ENCODE measurements at places on chromosomes 13 and 19. TPM values are rescaled to one million over a fixed set of nuclear protein-coding genes. Genes with fewer than 3 reads are reported as not detected.

The NCAN gene
- total RNA-seq = not detected

The CLEC17A gene
- not detected for total RNA-seq

The ZSCAN18 gene
- 0.87 TPM for total RNA-seq

The PSG7 gene
- 0.10 TPM for total RNA-seq

The GFY gene
- not detected for total RNA-seq

DNA sequence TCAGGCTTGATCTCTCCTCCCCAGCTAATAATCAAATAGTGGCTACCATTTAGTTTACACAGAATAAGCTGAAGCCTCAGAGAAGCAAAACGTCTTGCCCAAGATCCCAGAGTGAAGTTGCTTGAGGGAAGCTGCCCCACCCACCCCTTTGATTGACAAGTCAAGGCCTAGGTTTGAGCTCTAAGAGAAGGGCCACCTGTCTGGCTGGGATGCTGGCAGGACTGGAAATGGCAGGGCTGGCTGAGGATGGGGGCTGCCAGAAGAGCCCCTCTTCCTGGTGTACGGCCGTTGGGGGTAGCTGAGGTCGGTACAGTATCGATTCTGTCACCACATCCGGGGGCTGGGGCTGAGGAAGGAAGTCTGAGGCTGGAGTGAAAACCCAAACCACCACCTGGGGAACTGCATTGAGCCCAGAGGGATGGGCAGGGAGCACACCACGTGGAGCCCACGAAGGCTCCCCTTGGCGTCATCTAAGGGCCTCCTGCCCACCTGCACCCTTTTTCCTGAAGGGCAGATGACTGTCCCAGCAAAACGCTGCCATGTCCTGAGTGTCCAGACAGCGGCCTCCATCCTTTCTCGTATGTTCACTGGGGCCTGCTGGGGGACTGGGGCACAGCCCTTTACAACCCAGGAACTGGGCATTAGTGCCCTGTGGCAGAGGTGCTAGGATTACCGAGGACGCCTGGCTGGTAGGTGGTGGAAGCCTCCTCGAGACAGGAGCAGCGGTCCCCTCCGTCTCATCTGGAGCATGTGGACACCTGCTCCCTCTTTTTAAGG lies 1.4 kb upstream of the PRKD2 start:
- peak overlapping the region; percentile 95 for H3K27ac ChIP-seq
- 0 out of 2 replicates have a peak, but pooled peaks cover 5% of the 10 kb centered on the region for H3K36me3 ChIP-seq
- H3K4me1 ChIP-seq = peaks cover 20% of the 10 kb centered on the region
- H3K27me3 ChIP-seq = peaks cover 2% of the 10 kb centered on the region

GRCh38 chr19:13597640-13598039 lies 91.4 kb upstream of the CACNA1A start:
- peaks cover 2% of the 10 kb centered on the region for H3K27me3 ChIP-seq
- no peak overlapping the region for H3K4me3 ChIP-seq
- no peaks in the 10 kb centered on the region for H3K36me3 ChIP-seq
- peak; percentile 57 for DNase-seq
- H3K27ac ChIP-seq = no peak overlapping the region
- peaks cover 10% of the 10 kb centered on the region for H3K4me1 ChIP-seq

DNA sequence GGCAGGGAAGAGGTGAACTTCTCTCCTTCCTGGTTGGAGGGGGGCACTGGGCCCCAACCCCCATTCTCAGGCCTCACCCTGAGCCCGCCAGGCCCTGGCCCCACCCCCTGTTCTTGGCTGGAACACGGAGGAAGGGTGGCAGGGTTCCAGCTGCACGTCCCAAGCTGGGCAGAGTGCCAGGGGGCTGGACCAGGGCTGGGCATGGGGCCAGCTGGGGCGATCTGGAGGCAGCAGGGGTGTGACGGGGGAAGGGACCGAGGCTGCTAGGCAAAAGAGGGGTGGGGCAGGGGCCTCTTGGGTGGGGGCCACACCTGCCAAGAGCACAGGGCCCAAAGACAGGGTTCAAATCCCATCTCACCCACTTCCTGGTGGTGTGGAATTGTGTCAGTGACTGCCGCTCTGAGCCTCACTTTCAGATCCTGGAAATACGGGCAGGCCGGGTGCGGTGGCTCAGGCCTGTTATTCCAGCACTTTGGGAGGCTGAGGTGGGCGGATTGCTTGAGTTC lies 2.2 kb downstream of the HIF3A start:
- peak; percentile 49 for DNase-seq
- no peaks in the 10 kb centered on the region for H3K36me3 ChIP-seq
- H3K27me3 ChIP-seq = peaks cover 4% of the 10 kb centered on the region
- H3K4me1 ChIP-seq = peaks cover 24% of the 10 kb centered on the region
- no peak overlapping the region for H3K27ac ChIP-seq
- H3K4me3 ChIP-seq = peak overlapping the region; percentile 67

GRCh38 chr19:5131031-5131505 lies 162.2 kb downstream of the KDM4B start:
- DNase-seq = no peak
- no peaks in the 10 kb centered on the region for H3K36me3 ChIP-seq
- H3K27me3 ChIP-seq = peaks cover 11% of the 10 kb centered on the region
- no peaks in the 10 kb centered on the region for H3K4me1 ChIP-seq

DNA sequence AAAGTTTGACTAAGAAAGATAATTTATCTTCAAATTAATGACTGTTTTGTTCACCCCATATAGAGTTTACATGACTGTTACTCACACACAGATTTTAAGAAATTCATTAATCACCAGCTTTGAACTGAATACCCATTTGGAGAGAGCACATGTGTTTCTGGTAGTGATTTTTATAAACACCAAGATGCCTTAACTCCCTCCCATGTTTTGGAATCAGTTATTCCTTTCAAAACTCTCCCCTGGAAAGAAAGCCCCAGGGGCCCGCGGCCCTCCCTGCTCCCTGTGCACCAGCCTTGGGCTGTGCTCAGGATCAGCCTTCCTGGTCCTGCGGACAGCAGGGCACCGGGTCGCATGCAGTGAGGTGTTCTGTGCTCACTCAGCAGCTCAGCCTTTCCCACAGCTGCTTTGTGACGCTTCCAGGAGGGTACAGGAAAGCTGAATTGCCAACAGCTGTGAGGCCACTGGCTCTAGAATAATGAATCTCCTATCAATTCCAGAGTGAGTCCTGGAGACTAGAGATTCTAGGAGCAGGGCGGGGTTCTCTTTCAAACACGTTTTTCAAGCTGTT lies 483.2 kb downstream of the EFNB2 start:
- H3K4me1 ChIP-seq = peaks cover 27% of the 10 kb centered on the region
- H3K36me3 ChIP-seq = no peaks in the 10 kb centered on the region
- DNase-seq = no peak

DNA sequence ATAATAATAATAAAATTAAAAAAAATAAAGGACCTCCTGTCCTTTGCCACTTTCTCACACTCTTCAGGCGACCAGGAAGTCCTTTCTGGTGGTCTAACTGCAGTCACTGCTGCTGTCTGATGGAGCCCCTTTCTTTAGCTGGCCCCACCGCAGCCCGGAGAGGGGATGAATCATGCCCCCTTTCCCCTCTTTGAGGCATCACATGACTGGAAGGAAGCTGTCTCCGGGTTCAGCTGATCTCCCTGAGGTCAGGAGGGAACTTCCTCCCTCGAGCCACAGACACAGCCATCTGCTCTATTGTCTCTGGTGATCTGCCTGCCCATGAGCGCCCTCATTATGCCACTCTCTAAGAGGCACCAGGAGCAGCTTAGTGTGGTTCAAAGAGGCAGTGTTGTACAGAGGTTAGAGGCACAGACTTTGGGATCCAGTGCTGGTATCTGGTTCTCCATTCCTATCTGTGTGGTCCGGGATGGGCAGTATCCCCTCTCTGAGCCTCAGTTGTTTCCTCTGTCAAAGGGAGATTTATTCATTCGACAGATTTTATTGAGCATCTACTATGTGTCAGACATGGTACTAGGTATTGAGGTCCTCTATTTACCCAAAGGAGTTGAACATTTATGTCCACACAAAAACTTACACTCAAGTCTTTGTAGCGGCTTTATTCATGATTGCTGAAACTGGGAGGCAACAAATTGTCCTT lies 30.0 kb downstream of the VAV1 start:
- H3K4me3 ChIP-seq = peak overlapping the region; percentile 50
- H3K27me3 ChIP-seq = peaks cover 10% of the 10 kb centered on the region
- peaks cover 20% of the 10 kb centered on the region for H3K4me1 ChIP-seq
- no peak for DNase-seq
- no peak overlapping the region for H3K27ac ChIP-seq

DNA sequence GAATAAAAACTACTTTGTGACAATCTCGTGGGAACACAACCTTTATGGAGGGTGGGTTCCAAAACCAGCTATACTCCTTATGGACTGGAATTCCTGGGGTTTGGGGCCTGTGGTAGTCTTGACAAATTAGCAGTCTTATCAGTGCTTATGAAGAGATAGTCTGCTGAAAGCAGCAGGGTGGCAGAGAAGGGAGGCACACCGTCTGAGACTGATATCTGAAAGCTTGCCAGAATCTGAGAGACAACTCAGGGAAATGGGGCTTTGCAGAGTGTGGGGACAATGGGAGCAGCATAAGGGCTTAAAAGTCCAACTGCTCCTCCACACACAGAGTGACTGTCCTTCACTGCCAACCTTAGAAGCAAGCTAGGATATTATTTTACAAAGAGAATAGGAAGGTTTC lies 95.9 kb downstream of the UGGT2 start:
- no peaks in the 10 kb centered on the region for H3K4me1 ChIP-seq
- no peak overlapping the region for H3K27ac ChIP-seq
- peaks cover 36% of the 10 kb centered on the region for H3K36me3 ChIP-seq
- DNase-seq = no peak

DNA sequence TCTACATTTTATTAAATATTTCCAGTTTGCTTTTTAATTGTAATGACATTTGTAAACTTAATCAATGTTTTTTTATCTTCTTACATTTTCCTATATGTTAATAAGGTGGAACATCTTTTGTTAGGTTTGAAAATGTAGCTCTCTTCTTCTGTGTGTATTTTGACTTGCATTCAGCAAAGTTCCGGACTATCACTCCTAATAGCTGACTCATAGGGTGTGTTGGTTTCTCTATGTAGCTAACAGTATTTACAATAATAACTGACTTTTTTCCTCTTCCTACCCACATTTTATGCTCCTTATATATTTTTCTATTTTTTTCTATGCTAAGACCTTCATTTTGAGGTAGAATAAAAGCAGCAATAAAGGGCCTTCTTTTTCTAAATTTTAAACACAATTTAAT lies 28.1 kb downstream of the MYO16 start:
- H3K36me3 ChIP-seq = no peaks in the 10 kb centered on the region
- H3K27me3 ChIP-seq = no peaks in the 10 kb centered on the region
- DNase-seq = no peak
- H3K27ac ChIP-seq = no peak overlapping the region

- H3K27ac ChIP-seq = peak overlapping the region; percentile 93
- DNase-seq = peak; percentile 86
- peaks cover 23% of the 10 kb centered on the region for H3K4me1 ChIP-seq
- no peaks in the 10 kb centered on the region for H3K27me3 ChIP-seq
- peaks cover 44% of the 10 kb centered on the region for H3K36me3 ChIP-seq
Measured at GRCh38 chr19:40006273-40006691, 9.4 kb downstream of the ZNF546 start.

GRCh38 chr19:44602081-44602480 lies 11.3 kb upstream of the IGSF23 start:
- no peak overlapping the region for H3K27ac ChIP-seq
- no peaks in the 10 kb centered on the region for H3K36me3 ChIP-seq
- DNase-seq = no peak
- H3K4me3 ChIP-seq = no peak overlapping the region

DNA sequence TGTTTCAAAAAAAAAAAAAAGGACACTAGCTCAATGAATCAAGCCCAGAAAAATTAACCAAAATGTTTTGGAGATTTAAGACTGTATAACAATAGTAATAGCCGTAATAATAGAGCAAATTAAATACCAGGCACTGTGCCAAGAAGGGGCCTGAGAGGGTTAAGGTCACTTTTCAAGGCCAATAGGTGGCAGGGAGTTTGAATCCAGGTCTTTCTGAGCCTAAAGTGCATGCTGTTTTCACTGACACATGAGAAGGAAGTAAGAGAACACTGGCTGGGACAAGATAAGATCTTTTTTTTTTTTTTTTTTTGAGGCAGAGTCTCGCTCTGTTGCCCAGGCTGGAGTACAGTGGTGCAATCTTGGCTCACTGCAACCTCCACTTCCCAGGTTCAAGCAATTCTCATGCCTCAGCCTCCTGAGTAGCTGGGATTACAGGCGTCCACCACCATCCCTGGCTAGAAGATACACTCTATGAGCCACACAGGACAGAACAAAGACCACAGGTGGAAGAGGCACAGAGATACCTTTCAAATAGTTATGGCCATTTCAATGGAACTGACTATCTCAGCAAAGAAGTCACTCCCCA lies 7.7 kb downstream of the FFAR2 start:
- H3K27me3 ChIP-seq = peaks cover 37% of the 10 kb centered on the region
- no peak for DNase-seq
- H3K4me3 ChIP-seq = no peak overlapping the region

DNA sequence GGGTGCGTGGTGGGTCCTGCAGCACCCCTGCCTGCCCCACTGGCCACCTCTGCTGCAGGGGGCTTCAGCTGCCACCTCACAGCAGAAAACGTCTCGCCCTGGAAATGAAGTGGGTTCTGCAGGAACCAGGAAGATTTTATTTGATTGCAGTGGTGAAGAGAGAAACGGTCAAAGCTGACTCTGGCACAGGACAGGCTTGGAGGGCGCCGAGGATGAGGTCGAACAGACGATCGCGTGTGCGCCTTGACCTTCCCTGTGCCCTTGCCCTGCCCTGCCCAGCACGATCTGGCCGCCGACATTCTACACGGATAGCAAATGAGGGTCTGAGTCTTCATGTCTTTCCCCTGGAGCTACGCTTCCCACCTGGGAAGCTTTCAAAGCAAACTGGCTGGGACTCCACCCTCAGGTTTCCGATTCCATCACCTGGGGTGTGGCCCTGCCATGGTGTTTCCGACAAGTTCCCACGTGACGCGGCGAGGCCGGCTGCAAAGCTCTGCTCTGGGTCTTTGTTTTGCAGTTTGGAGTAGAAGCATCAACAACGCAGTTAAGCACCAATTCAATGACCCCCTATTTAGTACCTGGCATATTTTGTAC lies 50.3 kb upstream of the TUBGCP3 start:
- H3K27ac ChIP-seq = no peak overlapping the region
- no peak overlapping the region for H3K4me3 ChIP-seq

GRCh38 chr19:3295581-3295980 lies 70.8 kb upstream of the NFIC start:
- H3K4me1 ChIP-seq = no peaks in the 10 kb centered on the region
- no peak for DNase-seq
- peaks cover 41% of the 10 kb centered on the region for H3K27me3 ChIP-seq
- H3K4me3 ChIP-seq = no peak overlapping the region

GRCh38 chr19:10167459-10167858 lies 27.3 kb downstream of the DNMT1 start:
- H3K27me3 ChIP-seq = no peaks in the 10 kb centered on the region
- no peak overlapping the region for H3K27ac ChIP-seq
- H3K4me1 ChIP-seq = no peaks in the 10 kb centered on the region
- H3K36me3 ChIP-seq = peaks cover 26% of the 10 kb centered on the region
- no peak for DNase-seq

All from HFFc6 (cell line).